ENCODE measurements at places on chromosomes 11 and 22.

GRCh38 chr11:16813126-16813525, 74.7 kb downstream of the C11orf58 start:
- no peak overlapping the region for H3K4me3 ChIP-seq
- no peaks in the 10 kb centered on the region for H3K36me3 ChIP-seq
- H3K27me3 ChIP-seq = no peaks in the 10 kb centered on the region
- no peaks in the 10 kb centered on the region for H3K4me1 ChIP-seq
- H3K27ac ChIP-seq = no peak overlapping the region
- DNase-seq = no peak

DNA sequence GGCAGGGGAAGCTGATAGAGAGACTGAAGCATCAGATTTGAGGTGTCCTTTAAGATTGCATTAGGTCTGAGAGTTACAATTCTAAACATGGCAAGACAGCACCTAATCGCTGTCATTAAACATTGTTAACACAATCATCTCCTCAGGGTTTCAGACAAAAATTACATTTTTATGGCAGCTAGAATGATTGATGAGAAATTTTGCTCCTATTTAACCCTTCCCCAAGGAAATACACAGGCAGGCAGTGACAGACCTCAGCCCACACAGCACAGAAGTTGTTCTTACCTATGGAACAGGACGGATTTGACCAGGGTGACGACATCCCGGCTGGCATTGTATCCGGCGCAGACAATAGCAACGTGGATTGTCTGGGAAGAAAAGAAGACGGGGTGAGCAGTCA, 294.3 kb downstream of the LARGE1 start:
- H3K36me3 ChIP-seq = peaks cover 24% of the 10 kb centered on the region
- H3K4me3 ChIP-seq = no peak overlapping the region
- no peaks in the 10 kb centered on the region for H3K4me1 ChIP-seq

DNA sequence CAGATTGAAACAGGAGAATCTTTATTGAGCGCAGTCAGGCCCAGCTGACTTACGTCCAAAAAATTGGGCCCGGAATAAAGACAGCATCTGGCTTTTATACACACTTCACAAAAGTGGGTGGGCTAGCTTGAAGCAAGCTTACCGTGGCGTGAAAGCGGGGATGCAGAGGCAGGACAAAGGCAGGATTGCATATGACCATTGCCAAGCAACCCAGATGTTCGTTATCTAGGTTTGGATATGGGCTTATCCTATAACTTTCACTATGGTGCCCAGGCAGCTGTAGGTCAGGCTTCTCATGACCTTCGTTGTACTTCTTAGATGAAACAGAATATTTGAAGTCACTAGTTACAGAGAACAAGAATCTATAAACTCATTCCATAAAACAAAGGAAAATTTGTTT, 1575.6 kb upstream of the RAG2 start:
- no peak for DNase-seq
- no peaks in the 10 kb centered on the region for H3K4me1 ChIP-seq
- H3K4me3 ChIP-seq = no peak overlapping the region
- no peak overlapping the region for H3K27ac ChIP-seq
- H3K36me3 ChIP-seq = no peaks in the 10 kb centered on the region

- H3K27ac ChIP-seq = no peak overlapping the region
- no peaks in the 10 kb centered on the region for H3K36me3 ChIP-seq
- no peak overlapping the region for H3K4me3 ChIP-seq
- DNase-seq = no peak
These were observed 70.3 kb downstream of the SCUBE1 start for GRCh38 chr22:43272869-43273318.

DNA sequence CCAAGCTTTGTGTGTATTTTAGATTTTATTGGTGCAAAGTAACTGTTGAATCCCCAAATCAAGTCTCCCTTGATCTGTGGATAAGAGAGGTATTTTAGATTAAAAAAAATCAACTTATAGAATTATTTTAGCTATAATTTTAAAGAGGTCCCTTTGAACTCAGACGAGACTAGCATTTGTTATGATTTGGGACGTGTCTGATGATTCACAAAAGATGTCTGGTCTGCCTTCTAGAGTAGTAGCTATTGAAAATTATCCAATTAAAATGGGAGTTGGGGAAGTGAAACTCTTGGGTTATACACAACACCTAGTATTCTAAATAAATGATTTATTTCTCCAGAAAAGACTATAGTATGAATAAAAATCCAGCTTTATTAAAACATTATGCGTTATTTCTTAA, 227.9 kb upstream of the GRIA4 start:
- H3K27ac ChIP-seq = no peak overlapping the region
- H3K36me3 ChIP-seq = no peaks in the 10 kb centered on the region
- no peaks in the 10 kb centered on the region for H3K4me1 ChIP-seq
- H3K27me3 ChIP-seq = no peaks in the 10 kb centered on the region

- H3K4me1 ChIP-seq = no peaks in the 10 kb centered on the region
- no peak for DNase-seq
- no peaks in the 10 kb centered on the region for H3K36me3 ChIP-seq
- H3K27ac ChIP-seq = no peak overlapping the region
These were observed 2.8 kb downstream of the MYOD1 start for GRCh38 chr11:17722000-17722643.

- peaks cover 40% of the 10 kb centered on the region for H3K4me1 ChIP-seq
- H3K27me3 ChIP-seq = no peaks in the 10 kb centered on the region
- DNase-seq = no peak
- no peak overlapping the region for H3K4me3 ChIP-seq
- peak overlapping the region; percentile 6 for H3K27ac ChIP-seq
These were observed 9.1 kb upstream of the SORL1-AS1 start for GRCh38 chr11:121461843-121462242.

GRCh38 chr11:120698918-120699317, 187.4 kb downstream of the GRIK4 start:
- H3K4me1 ChIP-seq = peaks cover 19% of the 10 kb centered on the region
- H3K36me3 ChIP-seq = no peaks in the 10 kb centered on the region

- peaks cover 2% of the 10 kb centered on the region for H3K36me3 ChIP-seq
- H3K27ac ChIP-seq = no peak overlapping the region
- no peak for DNase-seq
- no peak overlapping the region for H3K4me3 ChIP-seq
- H3K4me1 ChIP-seq = no peaks in the 10 kb centered on the region
These were observed 164.3 kb downstream of the PGR start for GRCh38 chr11:100965346-100965745.
